ENCODE measurements at places on chromosomes 5 and 9.

GRCh38 chr9:31519011-31519410 is 865.4 kb upstream of the ACO1 start:
- DNase-seq, result no peak

GRCh38 chr9:128438343-128439109 is 17.3 kb upstream of the ODF2 start:
- peak; percentile 84 for DNase-seq

GRCh38 chr9:2745560-2746380 is 28.5 kb downstream of the KCNV2 start:
- no peak for DNase-seq

GRCh38 chr5:171316258-171317121 is 7.4 kb downstream of the TLX3 start:
- no peak for DNase-seq

- no peak for DNase-seq
Measured at GRCh38 chr5:56298336-56299090, 65.4 kb upstream of the ANKRD55 start.

- no peak for DNase-seq
Measured at GRCh38 chr5:114412510-114413171, 50.8 kb downstream of the KCNN2 start.

DNA sequence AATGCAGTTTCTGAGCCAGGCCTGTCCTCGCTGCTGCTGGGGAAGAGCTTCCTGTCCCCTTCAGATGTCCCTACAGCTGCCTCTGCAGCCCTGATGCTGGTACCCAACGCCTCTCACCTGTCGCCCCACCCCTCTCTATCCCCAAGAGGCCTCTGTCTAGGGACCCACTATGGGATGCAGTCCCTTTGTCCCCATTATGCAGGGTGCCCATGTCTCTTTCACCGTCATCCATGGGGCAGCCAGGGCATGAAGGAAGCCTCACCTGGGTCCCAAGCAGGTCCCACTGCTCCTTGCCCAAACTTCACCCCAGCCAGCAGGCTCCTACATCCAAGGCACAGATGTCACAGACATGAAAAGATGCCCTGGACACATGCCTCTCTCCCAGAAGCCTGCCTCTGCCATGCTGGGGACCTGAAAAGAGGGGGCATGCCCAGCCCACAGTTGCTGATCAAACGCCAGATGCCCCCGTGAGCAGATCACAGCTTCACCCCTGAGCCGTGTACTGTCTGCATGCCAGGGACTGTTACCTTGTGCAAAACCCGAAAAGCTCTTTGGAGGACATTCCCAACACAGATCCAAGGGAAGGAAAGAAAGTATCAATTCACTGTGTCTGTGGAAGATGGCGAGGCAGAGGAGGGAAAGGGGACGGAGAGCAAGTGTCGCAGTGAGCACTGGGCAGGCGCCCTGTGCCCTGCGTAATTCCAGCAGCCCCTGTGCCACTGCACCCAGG is 81.0 kb downstream of the ADAMTS2 start:
- peak; percentile 18 for DNase-seq

GRCh38 chr9:127388037-127388855 is 8.7 kb upstream of the SLC2A8 start:
- peak; percentile 60 for DNase-seq
